Peyer's patch (tissue), 4 donors: ENCODE measurements at places on chromosomes 13 and 19. TPM values are rescaled to one million over a fixed set of nuclear protein-coding genes. Genes with fewer than 3 reads are reported as not detected.

- H3K4me1 ChIP-seq = no peaks in the 10 kb centered on the region
- H3K4me3 ChIP-seq = no peak overlapping the region
- H3K36me3 ChIP-seq = peaks cover 55% of the 10 kb centered on the region
- H3K27me3 ChIP-seq = no peaks in the 10 kb centered on the region
- DNase-seq = no peak
- no peak overlapping the region for H3K27ac ChIP-seq
Measured at GRCh38 chr19:46390866-46391265, 22.5 kb downstream of the CCDC8 start.

GRCh38 chr13:111216166-111216960 is 101.3 kb downstream of the ARHGEF7 start:
- DNase-seq = no peak
- no peak overlapping the region for H3K4me3 ChIP-seq
- peaks cover 6% of the 10 kb centered on the region for H3K4me1 ChIP-seq
- no peak overlapping the region for H3K27ac ChIP-seq
- no peaks in the 10 kb centered on the region for H3K36me3 ChIP-seq

DNA sequence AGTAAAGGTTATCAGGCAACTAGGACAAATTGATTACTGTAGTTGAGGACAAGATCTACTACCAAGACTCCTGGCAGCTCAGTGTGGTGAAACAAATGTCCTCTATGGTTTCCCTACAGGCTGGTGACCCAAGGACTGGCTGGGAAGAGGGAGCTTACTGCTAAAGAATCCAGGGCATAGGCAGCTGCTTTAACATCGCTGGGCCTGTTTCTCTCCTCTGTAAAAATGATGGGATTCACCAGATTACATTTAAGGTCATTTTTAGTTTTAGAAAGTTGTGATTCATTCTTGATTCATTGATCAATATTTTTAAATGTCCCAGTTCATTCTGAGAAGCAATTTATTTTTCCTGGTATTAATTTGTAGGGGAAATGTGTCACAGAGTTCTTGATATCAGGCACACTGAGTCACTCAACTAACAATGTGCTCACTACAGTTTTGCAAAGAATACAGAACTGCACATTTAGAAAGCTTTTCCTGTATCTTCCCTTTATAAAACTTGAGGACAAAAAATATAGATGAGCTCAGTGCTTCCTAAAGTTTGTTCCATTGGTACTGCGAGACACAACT is 19.6 kb upstream of the FAM124A start:
- H3K27me3 ChIP-seq = no peaks in the 10 kb centered on the region

- peaks cover 12% of the 10 kb centered on the region for H3K4me1 ChIP-seq
- H3K36me3 ChIP-seq = no peaks in the 10 kb centered on the region
- no peaks in the 10 kb centered on the region for H3K27me3 ChIP-seq
Measured at GRCh38 chr19:2478278-2478755, 2.4 kb downstream of the GADD45B start.

- H3K27ac ChIP-seq = no peak overlapping the region
- DNase-seq = peak; percentile 76
- H3K27me3 ChIP-seq = no peaks in the 10 kb centered on the region
- H3K36me3 ChIP-seq = no peaks in the 10 kb centered on the region
Measured at GRCh38 chr19:7483720-7484201, 5.1 kb downstream of the PEX11G start.

DNA sequence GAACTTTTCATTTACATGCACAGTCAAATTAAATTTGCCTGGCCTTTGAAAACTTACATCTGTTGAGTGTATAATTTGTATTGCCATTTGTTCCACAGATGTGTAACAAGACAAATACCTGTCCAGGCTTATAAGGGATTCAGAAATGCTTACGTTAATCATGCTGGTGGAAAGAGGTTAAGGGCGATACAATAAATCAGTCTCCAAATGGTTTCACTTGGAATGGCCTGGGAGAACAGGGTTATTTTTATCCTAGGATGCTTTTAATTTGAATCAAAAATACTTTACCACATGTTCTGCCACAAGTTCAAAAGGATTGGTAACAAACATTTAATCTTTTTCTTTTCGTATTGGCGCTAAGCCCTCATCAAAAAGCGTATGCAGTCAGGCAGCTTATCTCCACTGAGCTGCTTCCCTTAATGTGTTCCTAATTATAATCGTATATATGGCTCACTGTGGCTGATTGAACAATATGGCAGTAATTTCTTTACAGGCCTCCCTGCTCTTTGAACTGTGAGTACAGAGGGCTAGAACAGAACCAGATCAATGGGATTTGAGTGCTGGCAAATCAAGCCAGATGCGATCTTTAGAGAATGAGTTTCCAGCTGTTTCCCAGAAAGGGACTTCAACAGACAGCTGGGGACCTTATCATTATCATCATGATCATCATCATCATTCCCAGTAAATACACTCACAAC is 425.7 kb downstream of the SPRY2 start:
- no peaks in the 10 kb centered on the region for H3K27me3 ChIP-seq
- H3K4me3 ChIP-seq = no peak overlapping the region
- H3K27ac ChIP-seq = no peak overlapping the region
- no peaks in the 10 kb centered on the region for H3K4me1 ChIP-seq
- DNase-seq = no peak
- no peaks in the 10 kb centered on the region for H3K36me3 ChIP-seq

- no peak overlapping the region for H3K27ac ChIP-seq
- DNase-seq = no peak
- H3K27me3 ChIP-seq = no peaks in the 10 kb centered on the region
- no peaks in the 10 kb centered on the region for H3K36me3 ChIP-seq
- peaks cover 9% of the 10 kb centered on the region for H3K4me1 ChIP-seq
- H3K4me3 ChIP-seq = no peak overlapping the region
Measured at GRCh38 chr13:46609726-46610125, 56.8 kb downstream of the LRCH1 start.

DNA sequence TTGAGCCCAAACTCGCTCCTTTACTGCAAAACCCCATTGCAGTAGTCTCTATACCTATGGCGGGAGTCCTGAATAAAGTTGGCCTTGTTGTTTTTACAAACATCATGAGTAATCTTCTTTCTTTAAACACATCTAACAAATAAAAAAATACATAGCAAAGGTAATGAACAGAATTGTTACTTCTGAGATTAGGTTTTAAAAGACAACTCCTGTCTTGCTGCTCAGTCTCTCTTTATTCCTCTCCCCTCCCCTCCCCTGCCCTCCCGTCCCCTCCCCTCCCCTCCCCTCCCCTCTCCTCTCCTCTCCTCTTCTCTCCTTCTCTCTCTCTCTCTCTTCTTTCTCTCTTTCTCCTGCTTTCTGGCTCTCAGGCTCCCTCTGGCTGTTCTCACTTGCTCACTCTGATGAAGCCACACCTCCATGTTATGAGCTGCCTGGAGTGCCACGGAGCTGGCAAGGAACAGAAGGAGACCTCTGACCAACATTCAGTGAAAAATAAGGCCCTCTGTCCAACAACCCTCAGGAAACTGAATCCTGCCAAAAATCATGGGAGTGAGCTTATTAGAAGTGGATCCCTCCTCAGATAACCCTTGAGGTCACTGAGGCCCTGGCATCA is 300.7 kb upstream of the MIR17HG start:
- no peak overlapping the region for H3K27ac ChIP-seq
- H3K4me3 ChIP-seq = no peak overlapping the region
- no peaks in the 10 kb centered on the region for H3K4me1 ChIP-seq
- no peak for DNase-seq

- H3K27me3 ChIP-seq = no peaks in the 10 kb centered on the region
- H3K4me1 ChIP-seq = no peaks in the 10 kb centered on the region
- no peak overlapping the region for H3K27ac ChIP-seq
Measured at GRCh38 chr13:97502181-97502580, 68.2 kb downstream of the RAP2A start.

- H3K36me3 ChIP-seq = no peaks in the 10 kb centered on the region
- DNase-seq = no peak
- H3K4me1 ChIP-seq = no peaks in the 10 kb centered on the region
- no peaks in the 10 kb centered on the region for H3K27me3 ChIP-seq
Measured at GRCh38 chr13:65985612-65986011, 1244.5 kb downstream of the PCDH9 start.

DNA sequence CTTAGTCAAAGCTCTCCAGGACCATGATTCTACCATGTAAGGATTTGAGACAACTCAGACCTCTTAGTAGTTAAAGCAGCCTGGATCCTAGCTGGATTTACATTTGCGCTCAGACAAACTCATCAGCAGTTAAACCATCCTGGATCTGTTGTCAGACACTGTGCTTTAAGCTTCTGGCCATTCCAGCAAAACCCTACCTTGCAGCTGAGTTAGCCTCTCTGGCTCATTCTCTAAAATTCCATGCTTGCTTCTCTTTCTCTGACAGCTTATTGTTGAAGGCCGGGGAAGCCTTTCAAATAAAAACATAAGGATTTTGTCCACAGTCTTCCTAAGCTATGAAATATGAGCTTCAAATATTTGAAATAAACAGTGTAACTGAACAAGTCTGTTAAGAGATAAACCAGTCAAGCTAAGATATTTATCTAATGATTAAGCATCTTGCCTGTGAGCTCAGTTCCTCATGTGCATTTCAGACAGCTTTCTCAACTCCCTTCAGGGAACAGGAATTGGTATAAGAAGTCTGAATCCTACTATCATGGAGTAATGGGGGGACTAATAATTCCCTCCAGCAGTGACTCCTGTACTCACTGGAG is 89.3 kb downstream of the SLAIN1 start:
- DNase-seq = no peak
- H3K4me1 ChIP-seq = no peaks in the 10 kb centered on the region
- no peak overlapping the region for H3K27ac ChIP-seq
- no peaks in the 10 kb centered on the region for H3K36me3 ChIP-seq
- no peaks in the 10 kb centered on the region for H3K27me3 ChIP-seq

- no peak for DNase-seq
- H3K27me3 ChIP-seq = no peaks in the 10 kb centered on the region
- H3K36me3 ChIP-seq = no peaks in the 10 kb centered on the region
Measured at GRCh38 chr13:111616203-111616602, 295.8 kb downstream of the TEX29 start.

GRCh38 chr13:21478881-21479808 is 20.0 kb upstream of the ZDHHC20 start:
- H3K36me3 ChIP-seq = no peaks in the 10 kb centered on the region
- peaks cover 5% of the 10 kb centered on the region for H3K4me1 ChIP-seq
- no peak overlapping the region for H3K4me3 ChIP-seq
- peak; percentile 75 for DNase-seq

- no peaks in the 10 kb centered on the region for H3K27me3 ChIP-seq
- H3K4me3 ChIP-seq = no peak overlapping the region
- DNase-seq = no peak
- H3K36me3 ChIP-seq = no peaks in the 10 kb centered on the region
Measured at GRCh38 chr13:46150134-46150693, 31.8 kb downstream of the LCP1 start.

- no peak for DNase-seq
- peak overlapping the region; percentile 17 for H3K27ac ChIP-seq
- no peak overlapping the region for H3K4me3 ChIP-seq
- H3K4me1 ChIP-seq = peaks cover 51% of the 10 kb centered on the region
- no peaks in the 10 kb centered on the region for H3K36me3 ChIP-seq
Measured at GRCh38 chr19:2973229-2973628, 4.1 kb upstream of the TLE6 start.

DNA sequence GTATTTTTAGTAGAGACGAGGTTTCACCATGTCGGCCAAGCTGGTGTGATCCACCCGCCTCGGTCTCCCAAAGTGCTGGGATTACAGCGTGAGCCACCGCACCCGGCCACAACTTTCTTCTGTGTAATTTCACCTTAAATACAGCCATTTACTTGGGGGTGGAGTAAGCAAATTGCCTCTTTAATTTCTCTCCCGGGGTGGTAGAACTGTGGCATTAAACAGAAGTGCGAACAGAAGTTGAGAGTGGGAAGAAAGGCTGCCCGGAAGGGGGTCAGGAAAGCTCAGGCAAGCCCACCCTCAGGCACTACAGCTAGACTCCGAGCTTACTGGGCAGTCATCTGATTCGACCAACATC is 475 bp upstream of the DNAJC15 start:
- no peaks in the 10 kb centered on the region for H3K36me3 ChIP-seq
- peak overlapping the region; percentile 82 for H3K27ac ChIP-seq
- peak overlapping the region; percentile 70 for H3K4me3 ChIP-seq

GRCh38 chr19:3748965-3749364 is 12.5 kb downstream of the APBA3 start:
- no peak overlapping the region for H3K27ac ChIP-seq
- no peaks in the 10 kb centered on the region for H3K27me3 ChIP-seq
- DNase-seq = no peak
- no peaks in the 10 kb centered on the region for H3K4me1 ChIP-seq
- H3K4me3 ChIP-seq = no peak overlapping the region

GRCh38 chr19:55419103-55419502 is 11.5 kb upstream of the UBE2S start:
- no peak for DNase-seq
- no peaks in the 10 kb centered on the region for H3K27me3 ChIP-seq
- H3K4me3 ChIP-seq = no peak overlapping the region
- no peaks in the 10 kb centered on the region for H3K36me3 ChIP-seq

- H3K4me1 ChIP-seq = no peaks in the 10 kb centered on the region
- no peaks in the 10 kb centered on the region for H3K27me3 ChIP-seq
- no peaks in the 10 kb centered on the region for H3K36me3 ChIP-seq
- H3K4me3 ChIP-seq = no peak overlapping the region
- no peak for DNase-seq
- H3K27ac ChIP-seq = no peak overlapping the region
Measured at GRCh38 chr13:75830842-75831241, 194.7 kb downstream of the LMO7 start.

GRCh38 chr13:68081061-68081460 is 850.9 kb upstream of the PCDH9 start:
- no peaks in the 10 kb centered on the region for H3K4me1 ChIP-seq
- no peak overlapping the region for H3K27ac ChIP-seq
- H3K36me3 ChIP-seq = no peaks in the 10 kb centered on the region
- no peak overlapping the region for H3K4me3 ChIP-seq
- no peak for DNase-seq

DNA sequence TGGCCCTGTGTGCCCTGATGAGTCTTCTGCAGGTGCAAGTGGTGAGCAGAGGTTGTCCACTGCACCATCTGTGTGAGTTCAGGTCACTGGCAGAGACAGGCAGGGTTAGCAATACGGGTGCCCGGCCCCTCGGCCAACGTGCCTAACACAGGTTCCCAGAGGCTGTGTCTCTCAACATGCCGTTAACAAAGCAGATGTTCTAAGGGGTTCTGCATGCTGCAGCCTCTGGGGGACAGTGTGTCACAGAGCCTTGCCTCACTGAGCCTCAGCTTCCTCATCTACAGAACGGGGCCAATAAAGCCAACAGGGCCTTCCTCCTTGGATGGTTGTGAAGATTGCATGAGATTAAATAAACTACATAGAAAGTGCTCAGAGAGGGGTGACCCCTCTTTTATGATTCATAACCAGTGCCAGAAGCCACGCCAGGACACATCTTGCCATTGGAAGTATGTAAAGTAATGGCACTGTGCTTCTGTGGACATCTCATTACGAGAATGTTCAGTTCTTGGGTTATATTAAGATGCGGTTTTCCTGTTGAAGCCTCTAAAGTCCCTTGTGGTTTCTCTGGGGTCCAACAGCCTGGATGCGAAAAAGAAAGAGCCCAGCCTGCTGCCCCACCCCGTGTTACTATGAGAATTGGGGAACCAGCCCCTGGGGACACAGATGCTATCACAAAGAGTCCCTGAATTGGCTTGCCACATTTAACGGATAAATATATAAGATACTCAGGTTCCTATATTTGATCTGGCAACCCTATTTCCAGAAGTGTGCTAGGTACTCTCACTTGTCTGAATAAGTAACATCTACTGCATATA is 11.2 kb upstream of the ARHGEF18 start:
- H3K27me3 ChIP-seq = no peaks in the 10 kb centered on the region
- no peaks in the 10 kb centered on the region for H3K4me1 ChIP-seq
- H3K4me3 ChIP-seq = no peak overlapping the region
- no peak for DNase-seq
- H3K27ac ChIP-seq = peak overlapping the region; percentile 71

TRPM4 gene
- 241 TPM for total RNA-seq

ADGRE2 gene
- total RNA-seq = 16.5 TPM

TMEM91 gene
- 19.6 TPM for total RNA-seq

OR7D2 gene
- total RNA-seq = not detected

KIR2DL3 gene
- not detected for total RNA-seq

KLK4 gene
- not detected for total RNA-seq

ZNF418 gene
- 0.88 TPM for total RNA-seq

OR7D4 gene
- total RNA-seq = not detected

PSG6 gene
- not detected for total RNA-seq

PTPRH gene
- 26.4 TPM for total RNA-seq
